ENCODE measurements at places on chromosomes 6 and 20.
A peak's percentile ranks its signal among the peaks of the same experiment; 100 is the strongest.

DNA sequence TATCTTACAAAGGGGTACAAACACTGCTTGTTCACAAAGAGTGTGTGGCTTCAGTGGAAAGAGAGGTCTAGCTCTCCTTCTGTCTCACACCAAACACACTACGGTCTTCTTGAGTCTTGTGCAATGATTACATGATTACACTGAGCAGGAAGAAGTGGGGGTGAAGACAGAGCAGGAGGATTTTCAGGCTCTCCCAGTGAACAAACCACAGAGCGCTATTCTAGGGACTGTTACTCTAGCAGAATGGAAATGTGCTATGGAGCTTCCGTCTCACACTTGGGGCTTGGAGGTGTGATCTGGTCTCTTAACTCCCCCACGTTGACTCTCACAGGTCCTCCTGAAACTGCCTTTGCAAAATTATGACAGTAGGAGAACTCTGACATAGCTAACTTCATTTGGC, 203.4 kb downstream of the MYLK4 start:
- DNase-seq = no peak

- DNase-seq = no peak
Observed at GRCh38 chr20:51570739-51571459, 28.4 kb upstream of the NFATC2 start.

DNA sequence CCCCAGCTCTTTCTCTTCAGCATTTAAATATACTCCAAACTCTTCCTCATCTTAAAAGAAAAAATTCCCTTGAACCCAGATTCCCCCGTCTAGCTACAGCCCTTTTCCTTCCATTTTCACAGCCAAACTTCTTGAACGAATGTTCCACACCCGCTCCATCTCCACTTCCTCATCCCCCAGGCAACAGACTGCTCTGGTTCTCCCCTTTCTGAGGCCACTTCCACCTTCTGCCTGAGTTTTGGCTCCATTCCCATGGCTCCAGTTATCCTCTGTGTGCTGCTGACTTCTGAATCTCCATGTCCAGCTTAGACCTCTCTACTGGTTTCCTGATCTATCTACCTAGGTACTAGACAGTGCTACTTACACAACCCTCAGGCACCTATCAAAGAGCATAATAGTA, 106.4 kb downstream of the RALGAPA2 start:
- no peak for DNase-seq

DNA sequence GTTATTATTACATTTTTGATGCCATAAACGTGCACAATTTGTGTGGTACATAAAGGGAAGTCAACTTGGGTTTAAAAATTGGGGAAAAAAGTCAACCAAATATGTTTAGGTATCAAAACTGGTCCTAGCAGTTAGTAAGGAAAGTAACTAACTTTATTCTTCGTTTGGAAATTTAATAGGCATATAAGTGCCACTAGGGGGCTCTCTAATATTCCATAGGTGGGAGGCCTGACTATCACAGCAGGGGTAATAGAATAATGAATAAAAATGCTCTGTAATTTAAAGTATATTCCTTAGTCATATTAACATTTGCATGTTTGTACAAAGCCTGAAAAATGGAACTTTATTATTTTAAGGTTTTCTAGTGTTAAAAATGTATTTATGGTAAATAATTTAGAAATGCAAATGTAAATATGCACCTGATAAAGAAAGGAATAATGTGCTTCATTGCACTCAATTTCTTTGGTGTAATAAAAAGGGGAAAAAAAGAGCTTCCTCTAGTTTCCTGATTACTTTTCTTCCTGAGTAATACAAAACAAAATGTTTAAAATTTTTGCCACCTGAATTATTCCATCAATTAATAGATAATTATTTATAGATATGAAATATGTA, 125.7 kb upstream of the HDAC2 start:
- DNase-seq = no peak

DNA sequence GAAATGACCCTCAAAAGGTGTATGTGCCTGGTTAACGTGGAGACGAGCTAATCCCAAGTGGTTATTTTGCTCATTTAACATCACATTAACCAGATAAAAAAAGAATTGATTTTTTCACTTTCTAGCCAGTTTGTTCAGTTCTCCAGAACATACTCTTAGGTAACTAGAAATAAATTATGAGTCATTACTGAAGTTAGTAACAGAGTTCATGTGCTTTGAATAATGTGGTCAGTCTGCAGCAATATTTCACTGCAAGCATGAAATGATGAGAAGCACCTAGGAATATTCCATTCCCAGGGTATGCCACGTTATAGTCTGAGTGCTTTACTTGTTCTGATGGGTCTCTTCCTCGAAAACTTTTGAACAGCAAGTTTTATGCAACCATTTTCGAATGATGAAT, 138.3 kb upstream of the INSM1 start:
- DNase-seq = no peak

- no peak for DNase-seq
Observed at GRCh38 chr6:10624836-10625235, 69.6 kb downstream of the C6orf52 start.

DNA sequence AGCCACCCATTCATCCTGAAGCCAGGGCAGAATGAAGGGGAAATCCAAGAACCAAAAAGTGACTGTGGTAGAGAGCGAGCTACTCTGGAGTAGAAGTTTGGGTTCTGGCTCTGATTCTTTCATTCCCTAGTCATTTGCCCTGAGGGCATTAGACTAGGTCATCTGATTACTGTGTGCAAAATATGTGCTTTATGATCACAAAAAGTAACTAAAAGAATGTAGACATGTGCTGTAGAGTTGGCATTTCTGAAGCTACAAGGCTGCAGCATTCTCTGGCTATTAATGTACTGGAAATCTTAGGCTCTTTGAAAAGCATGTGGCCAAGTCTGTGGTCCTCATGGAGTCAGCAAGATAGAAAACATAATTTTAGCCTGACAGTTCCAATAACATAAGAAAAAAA, 94.2 kb downstream of the TBC1D7 start:
- no peak for DNase-seq

GRCh38 chr6:157225575-157225995, 97.7 kb downstream of the TMEM242 start:
- no peak for DNase-seq

DNA sequence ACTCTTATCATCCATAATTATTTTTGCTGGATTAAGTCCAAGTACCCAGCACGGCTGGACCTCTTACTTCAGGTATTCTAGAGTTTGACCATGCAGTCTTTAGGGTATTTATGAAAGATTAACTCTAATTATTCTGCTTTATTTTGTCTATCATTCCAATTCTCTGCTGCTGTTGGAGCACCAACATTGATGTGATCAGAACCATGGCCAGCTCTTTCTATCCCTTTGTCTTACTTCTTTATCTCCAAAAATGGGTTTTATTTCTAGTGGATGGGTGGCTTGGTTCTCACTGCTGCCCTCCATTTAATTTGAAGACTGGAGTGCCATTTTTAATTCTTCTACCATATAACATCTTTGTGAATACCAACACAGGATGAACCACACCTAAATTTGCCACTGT, 704.3 kb downstream of the FRK start:
- DNase-seq = no peak

DNA sequence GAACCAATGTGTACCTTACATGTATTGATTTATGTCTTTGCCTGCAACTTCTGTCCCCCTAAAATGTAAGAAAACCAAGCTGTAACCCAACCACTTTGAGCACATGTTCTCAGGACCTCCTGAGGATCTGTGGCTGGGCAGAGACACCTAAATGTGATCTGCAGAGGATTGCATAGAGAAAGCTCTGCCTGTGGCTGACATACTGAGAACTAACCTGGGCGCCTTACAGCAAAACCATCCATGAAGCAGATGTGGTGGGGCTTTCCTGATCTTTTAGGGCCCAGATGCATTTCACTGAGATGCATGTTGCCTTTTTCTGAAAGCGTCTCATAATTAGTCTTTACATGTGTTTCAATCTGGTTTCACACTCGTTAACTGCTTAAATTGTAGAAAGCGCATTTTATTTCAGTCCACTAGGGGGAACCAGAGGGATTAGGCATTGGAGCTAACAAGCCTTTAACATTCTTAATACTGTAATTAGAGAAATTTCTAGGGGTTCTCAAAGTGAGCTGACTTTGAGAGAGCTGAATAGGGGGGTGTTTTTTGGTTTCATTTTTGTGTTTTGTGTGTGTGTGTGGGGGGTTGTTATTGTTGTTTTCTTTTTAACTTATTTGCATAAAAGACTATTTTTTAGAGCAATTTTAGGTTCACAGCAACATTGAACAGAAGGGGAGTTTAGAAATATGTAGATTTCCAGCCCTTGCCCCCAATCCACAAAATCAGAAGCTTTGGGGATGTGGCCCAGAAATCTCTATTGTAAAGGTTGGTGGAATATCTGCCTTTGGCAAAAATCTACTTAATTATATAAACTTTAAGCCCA, 50.9 kb upstream of the FAM184A start:
- DNase-seq = no peak

DNA sequence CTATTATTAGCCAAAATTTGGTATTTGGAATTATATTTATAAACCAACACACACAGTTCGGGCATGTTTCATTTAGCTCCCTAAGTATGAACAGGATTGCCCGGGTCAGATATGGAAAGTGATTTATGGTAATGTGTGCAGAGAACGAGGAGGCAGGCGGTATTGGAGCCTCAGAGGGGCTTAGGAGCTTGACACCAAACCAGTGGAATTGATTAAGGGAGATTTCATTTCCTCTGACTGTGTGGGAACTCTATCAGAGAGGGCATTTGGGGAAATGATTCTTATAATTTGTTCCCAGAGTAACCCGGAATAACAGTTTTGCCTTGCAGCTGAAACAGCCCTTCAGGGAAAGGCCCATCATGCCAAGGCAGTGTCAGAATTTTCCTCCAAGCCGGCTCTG, 115.1 kb upstream of the SPTLC3 start:
- DNase-seq = no peak

DNA sequence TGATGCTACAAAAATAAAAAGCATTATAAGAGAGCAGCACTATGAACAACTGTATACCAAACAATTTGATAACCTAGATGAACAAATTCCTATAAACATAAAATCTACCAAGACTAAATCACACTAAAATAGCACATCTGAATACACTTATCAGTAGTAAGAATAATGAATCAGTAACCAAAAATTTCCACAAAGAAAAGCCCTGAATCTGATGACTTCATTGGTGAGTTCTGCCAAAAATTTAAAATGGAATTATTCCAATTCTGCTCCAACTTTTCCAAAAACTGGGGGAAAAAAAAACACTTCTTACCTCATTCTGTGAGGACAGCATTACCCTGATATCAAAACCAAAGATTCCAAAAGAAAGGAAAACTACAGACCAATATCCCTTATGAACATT, 206.2 kb downstream of the WDR27 start:
- no peak for DNase-seq

DNA sequence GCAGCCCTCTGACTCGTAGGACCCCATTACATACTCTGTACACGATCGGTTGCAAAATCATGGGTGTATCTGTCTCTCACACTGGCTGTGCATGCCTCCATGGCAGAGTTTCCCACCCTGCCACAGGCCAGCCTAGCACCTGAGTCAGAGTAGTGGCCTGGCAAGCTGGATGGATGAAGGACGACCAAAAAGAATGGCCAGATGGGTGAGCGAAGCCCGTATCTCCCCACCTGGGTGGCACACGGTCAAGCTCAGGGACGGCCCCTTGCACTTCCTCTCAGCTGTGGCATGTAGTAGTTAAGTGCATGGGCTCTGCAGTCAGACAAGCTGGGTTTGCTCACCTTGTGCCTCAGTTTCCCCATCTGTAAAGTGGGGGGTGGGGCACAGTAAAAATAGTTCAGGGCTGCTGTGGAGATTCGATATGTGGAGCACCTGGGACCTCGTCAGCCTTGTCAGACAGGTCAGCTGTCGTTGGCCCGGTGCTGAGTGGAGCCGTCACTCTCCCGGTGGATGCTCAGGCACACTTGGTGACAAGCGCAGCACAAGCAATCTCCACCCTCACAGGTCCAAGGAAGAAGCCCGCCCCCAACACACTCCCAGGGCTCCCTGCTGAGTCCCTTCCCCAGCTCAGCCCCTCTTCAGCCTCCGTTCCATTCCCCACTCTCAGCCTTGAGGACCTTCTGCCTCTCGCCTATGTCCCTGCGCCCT, 12.6 kb downstream of the CPNE5 start:
- no peak for DNase-seq

GRCh38 chr20:9075264-9076095, 6.6 kb downstream of the PLCB4 start:
- no peak for DNase-seq

GRCh38 chr6:104682722-104683643, 176.7 kb downstream of the HACE1 start:
- DNase-seq = peak; percentile 59

GRCh38 chr6:89999154-89999553, 104.9 kb downstream of the GJA10 start:
- no peak for DNase-seq

Data from stimulated activated CD4-positive, alpha-beta T cell treated with anti-CD3 and anti-CD28 coated beads, Interleukin-15, amount 100 ng/mL, for 48 hours (primary cell).